ENCODE measurements at places on chromosomes 4 and X.

- no peak for DNase-seq
Measured at GRCh38 chr4:92606227-92606626, 302.5 kb downstream of the GRID2 start.

DNA sequence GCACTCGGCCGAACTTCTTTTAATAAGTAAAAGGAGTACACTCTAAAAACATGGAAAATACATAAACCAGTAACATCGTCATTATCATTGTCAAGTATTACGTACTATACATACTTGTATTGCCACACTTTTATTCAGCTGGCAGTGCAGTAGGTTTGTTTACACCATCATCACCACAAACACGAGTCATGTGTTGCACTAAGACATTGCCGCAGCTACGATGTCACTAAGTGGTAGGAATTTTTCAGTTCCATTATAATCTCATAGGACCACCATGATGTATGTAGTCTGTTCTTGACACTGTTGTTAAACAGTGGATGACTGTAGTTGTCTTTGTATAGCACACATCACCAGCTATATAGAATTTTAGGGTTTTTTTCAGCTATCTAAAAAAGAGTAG lies 48.0 kb upstream of the TMEM131L start:
- peak; percentile 48 for DNase-seq

DNA sequence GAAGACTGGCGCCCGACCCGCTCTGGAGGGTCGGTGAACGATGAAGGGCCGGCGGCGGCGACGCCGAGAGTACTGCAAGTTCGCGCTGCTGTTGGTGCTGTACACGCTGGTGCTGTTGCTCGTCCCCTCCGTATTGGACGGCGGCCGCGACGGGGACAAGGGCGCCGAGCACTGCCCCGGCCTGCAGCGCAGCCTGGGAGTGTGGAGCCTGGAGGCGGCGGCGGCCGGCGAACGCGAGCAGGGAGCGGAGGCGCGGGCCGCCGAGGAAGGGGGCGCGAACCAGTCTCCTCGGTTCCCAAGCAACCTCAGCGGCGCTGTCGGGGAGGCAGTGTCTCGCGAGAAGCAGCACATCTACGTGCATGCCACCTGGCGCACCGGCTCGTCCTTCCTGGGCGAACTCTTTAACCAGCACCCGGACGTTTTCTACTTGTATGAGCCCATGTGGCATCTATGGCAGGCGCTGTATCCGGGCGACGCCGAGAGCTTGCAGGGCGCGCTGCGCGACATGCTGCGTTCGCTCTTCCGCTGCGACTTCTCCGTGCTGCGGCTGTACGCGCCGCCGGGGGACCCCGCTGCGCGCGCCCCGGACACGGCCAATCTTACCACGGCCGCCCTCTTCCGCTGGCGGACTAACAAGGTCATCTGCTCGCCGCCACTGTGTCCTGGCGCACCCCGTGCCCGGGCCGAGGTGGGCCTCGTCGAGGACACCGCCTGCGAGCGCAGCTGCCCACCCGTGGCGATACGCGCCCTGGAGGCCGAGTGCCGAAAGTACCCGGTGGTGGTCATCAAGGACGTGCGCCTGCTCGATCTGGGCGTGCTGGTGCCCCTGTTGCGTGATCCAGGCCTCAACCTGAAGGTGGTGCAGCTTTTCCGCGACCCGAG lies 568 bp downstream of the CHST7 start:
- peak; percentile 66 for DNase-seq

GRCh38 chr4:32261196-32261595 lies 1541.0 kb downstream of the PCDH7 start:
- no peak for DNase-seq

GRCh38 chr4:82057990-82058544 lies 315.7 kb downstream of the HNRNPD start:
- DNase-seq, result no peak

- no peak for DNase-seq
Measured at GRCh38 chrX:153881281-153881680, 4.7 kb downstream of the L1CAM start.

- DNase-seq, result no peak
Measured at GRCh38 chrX:124605511-124605910, 259.1 kb downstream of the SH2D1A start.

- DNase-seq, result no peak
Measured at GRCh38 chr4:154916068-154916467, 135.0 kb downstream of the RBM46 start.

DNA sequence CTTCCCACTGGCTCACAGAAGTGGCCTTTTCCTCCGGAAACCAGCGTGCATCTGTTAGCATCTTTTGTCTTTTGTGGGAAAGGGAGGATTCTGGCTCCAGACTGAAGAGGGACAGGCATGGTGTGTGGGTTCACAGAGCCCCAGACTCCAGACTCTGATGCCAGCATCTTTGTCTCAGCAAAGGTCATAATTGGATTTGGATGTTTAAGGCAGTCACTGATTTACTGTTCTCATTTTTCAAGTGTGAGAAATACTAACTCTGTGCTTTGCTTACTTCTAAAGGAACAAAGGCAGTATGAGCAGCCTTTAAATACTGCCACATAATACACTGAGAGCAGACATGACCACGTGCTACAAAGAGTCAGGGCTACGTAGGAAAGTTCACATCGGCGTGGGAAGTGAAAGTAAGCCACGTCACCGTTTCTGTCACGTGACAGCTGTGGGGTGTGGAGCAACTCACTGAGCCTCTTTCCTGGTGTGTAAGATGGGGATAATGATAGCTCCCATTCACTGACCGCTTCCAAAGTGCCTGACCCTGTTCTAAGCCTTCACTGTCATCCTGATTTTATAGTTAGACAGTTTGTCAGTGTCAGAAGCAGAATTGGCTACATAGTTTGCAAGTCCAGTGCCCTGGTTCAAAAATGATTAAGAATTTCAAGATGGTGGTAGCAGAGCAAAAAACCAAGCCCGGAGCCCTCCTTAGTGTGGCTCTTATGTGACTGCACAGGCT lies 24.8 kb upstream of the TMSB4X start:
- DNase-seq, result peak; percentile 83

- no peak for DNase-seq
Measured at GRCh38 chr4:11438647-11439046, 10.0 kb upstream of the HS3ST1 start.

Measured in NB4 (cell line).